Esophagus squamous epithelium (tissue), 5 donors: ENCODE measurements at places on chromosomes 6 and 20.

GRCh38 chr6:92460133-92460532, 959.2 kb downstream of the EPHA7 start:
- DNase-seq: no peak

- no peak for DNase-seq
These were observed 29.5 kb upstream of the SULF2 start for GRCh38 chr20:47814632-47815415.

GRCh38 chr20:18666803-18667415, 79.1 kb downstream of the DTD1 start:
- no peak for DNase-seq

DNA sequence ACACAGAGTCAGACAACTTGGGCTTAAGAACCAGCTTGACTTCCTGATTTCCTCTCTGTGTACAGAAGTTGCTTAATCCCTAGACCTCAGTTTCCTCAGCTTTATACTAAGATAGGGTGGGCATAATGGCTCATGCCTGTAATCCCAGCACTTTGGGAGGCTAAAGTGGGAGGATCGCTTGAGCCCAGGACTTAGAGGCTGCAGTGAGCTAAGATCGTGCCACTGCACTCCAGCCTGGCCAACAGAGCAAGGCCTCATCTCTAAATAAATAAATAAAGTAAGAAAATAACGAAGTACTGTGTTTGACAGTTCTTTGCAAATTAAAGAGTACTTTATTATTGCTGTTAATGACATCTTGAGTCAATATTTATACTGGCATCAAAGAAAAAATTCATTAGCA, 41.7 kb downstream of the CNKSR3 start:
- DNase-seq: no peak
